Right lobe of liver (tissue), 6 donors: ENCODE measurements at places on chromosomes 5 and 9. TPM values are rescaled to one million over a fixed set of nuclear protein-coding genes. Genes with fewer than 3 reads are reported as not detected.

Gene ELOVL7
- total RNA-seq, result 0.82 TPM

Gene FAM153A
- total RNA-seq, result 2.4 TPM

GRCh38 chr5:2378976-2379375 is 372.5 kb downstream of the IRX2 start:
- no peaks in the 10 kb centered on the region for H3K27me3 ChIP-seq
- H3K4me1 ChIP-seq, result no peaks in the 10 kb centered on the region
- no peak for DNase-seq
- no peak overlapping the region for H3K27ac ChIP-seq

GRCh38 chr9:135267191-135267809 is 179.8 kb downstream of the OLFM1 start:
- no peaks in the 10 kb centered on the region for H3K36me3 ChIP-seq
- H3K27me3 ChIP-seq, result no peaks in the 10 kb centered on the region
- H3K4me1 ChIP-seq, result no peaks in the 10 kb centered on the region
